ENCODE measurements at places on chromosomes 6 and 20.

- DNase-seq: peak; percentile 64
Observed at GRCh38 chr6:89146718-89147700, 1.2 kb downstream of the PM20D2 start.

GRCh38 chr6:12476484-12476883 is 186.3 kb downstream of the EDN1 start:
- no peak for DNase-seq

GRCh38 chr6:90893400-90893799 is 306.5 kb upstream of the MAP3K7 start:
- DNase-seq: no peak

DNA sequence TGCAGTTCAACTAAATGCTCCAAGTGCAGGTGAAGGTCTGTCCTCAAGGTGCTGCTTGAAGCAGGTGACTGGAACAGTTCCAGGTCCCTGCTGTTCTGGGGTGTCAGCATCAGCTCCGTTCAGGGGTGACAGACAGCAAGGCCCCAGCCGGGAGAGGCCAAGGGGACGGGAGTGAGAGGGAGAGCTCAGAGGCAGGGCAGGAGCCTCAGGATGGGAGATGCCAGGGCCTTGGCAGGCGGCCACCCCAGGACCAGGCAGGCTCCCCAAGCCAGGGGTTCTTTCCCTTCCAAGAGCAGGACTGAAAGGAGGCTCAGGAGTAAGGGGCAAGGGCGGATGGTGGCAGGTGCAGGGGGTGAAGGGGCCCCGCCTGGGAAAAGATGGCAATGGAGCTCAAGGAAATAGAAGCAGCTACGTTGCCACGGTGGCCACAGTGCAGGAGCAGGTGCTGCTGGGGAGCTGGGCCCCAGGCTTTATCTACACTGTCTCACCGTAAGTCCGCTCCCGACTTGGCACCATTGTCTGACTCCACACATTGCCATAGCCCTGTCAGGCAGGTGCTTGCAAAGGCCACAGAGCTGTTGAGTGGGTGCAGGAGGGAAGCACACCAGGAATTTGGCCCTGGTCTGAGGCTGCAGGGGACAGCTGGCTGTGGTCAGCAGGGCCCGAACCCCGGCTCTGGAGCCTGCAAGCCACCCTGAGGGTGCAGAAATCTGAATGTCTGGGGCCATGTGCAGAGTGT is 43.1 kb downstream of the ERMARD start:
- no peak for DNase-seq

- DNase-seq: no peak
Observed at GRCh38 chr6:132661906-132662305, 2.9 kb upstream of the TAAR1 start.

DNA sequence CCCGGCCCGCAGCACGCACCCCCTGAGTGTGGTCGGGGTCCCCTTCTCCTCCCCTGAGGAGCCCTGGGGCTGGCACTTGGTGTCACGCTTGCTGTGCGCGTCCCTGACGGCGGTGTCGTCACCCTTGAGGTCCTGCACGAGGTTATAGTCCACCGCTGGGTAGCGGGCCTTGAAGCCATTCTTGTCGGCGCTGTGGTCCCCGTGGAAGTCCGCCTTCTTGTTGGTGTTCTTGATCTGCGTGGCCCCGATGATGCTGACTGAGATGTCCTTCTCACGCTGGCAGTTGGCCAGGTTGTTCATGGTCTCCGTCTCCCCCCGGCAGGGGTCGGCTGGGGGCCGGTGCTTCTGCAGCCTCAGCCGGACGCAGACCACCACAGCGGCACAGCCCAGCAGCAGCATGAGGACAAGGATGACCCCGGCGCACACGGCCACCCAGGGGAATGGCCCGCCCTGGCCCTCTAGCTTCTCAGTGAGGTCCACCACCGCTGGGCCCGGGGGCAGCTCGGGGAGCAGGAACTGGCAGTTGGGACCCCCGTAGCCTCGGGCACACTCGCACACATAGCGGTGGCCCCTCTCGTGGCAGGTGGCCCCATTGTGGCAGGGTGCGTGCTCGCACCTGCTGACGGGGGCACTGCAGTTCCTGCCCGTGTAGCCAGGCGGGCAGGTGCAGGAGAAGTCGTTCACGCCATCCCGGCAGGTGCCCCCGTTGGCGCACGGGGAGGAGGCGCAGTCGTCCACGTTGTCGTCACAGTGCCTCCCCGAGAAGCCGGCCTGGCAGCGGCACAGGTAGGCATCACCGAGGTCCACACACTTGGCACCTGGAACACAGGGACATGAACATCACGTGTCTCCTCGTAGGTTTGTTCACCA is 7.4 kb downstream of the DLL1 start:
- no peak for DNase-seq

DNA sequence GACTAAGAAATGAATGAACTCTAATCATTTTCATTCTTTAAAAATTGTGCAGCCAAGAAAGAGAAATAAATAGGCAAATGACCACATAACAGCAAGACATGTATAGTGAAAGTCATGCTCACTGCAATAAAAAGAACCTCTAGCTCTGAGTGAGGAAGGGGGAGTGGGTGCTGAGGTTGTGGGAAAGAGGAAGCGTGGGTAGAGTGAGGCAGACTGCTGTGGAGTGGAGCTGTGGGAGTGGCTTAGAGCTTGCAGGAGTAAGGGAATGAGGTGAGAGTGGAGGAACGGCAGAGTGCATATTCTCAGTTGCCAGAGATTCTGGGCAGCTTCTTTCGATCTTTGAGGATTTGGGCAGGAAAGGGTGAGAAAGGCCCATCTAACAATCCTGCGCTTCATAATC is 10.4 kb downstream of the DEFB129 start:
- no peak for DNase-seq

DNA sequence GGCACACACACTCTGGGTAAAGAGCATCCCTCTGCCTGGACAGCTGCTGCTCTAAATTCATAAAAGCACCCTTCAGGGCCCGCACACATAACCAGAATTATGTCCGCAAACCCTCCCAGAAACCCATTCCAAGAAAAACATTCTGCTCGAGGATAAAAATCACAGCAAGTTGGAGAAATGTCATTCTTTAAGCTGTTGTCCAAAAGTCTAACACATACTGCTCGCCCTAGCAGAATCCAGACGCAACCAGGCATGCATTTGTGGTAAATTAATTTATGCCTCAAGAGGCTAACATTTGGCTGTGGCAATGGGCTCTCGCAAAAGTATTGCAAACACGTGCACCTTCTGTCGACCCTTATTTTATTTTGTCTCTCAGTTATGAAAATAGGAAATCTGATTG is 116.1 kb upstream of the INSM1 start:
- no peak for DNase-seq

DNA sequence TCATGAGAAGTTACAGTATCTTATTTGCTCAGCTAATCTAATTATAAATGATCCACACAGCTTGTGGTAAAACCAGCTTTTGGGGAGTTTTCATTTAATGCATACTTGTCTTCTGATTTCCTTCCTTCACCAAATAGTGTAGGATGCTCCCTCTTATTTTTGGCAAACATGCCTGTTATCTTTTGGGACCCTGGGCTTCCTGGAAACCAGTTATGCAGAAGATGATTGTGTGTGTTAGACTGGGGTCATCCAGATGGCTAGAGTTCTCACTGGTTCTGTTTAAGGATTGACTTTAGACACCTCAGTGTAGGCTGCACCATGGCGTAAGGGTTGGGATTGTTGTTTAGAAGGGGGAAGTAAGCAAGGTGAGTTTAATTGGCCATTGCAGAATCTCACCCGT is 61.3 kb downstream of the PTPN1 start:
- DNase-seq: no peak

GRCh38 chr6:132161283-132161682 is 210.1 kb upstream of the CCN2 start:
- peak; percentile 80 for DNase-seq

DNA sequence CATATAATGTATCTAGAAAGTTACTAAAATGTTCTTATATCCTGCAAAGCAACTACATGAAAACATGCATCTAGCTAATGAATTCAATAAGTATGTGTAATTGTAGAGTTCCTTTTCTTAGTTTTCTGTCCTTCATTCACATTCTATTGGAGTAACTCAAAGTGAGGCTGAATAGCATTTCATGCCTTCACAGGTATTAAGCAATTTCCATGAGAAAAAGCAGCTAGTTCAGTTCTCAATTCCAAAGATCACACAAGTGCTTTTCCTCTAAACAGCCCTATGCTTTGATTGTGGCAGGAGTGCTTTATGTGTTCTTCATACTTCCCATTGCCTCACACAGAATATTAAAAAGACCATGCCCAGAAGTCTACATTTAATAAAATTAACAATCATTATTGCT is 274.9 kb downstream of the RFPL4B start:
- DNase-seq: no peak

DNA sequence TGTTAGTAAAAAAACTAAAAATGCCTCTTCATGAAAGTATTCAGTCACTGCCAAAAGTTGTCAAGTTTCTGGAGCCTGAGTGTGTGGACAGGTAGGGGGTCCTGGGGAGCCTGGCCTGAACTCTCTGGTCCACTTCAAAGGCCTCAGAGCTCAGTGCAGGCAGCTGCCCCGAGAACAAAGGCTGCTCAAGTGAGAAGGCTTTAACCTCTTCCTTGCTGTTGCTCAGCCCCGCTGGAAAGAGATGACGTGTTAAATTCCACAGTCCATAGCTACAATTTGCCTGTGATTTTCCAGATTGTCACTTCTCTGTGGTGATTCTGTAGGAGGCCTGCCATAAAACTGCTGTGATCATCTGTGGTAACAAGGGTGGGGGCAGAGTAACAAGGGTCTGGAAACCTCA is 96.9 kb downstream of the FAM120B start:
- DNase-seq: peak; percentile 61
